ENCODE measurements at places on chromosomes 11 and 22.

DNA sequence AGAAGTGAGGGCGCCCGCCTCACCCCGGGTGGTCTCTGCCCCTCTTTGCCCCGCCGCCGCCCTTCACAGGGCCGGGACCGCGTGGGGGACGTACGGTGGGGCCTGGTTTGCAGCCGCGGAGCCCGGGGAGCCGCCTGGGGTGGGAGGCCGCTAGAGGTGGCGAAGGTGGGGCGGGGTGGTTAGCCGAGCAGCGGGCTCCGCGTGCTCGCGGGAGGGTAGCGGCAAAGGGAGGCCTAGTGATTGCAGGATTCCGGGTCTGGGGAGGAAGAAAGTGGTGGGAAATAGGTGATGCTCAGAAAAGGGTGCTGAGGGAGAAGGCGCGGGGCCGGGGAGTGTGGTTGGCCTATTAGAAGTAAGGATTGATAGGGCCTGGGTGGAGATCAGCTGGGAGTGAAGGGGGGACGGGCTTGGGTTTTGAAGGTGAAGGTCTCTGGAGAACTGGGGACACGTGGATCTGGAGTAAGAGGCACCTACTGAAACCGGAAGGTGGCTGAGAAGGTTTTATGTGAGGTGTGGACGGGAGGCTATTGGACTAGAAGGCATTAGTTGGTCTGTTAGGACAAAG, 571 bp downstream of the FAR1 start:
- peak; percentile 78 for DNase-seq

DNA sequence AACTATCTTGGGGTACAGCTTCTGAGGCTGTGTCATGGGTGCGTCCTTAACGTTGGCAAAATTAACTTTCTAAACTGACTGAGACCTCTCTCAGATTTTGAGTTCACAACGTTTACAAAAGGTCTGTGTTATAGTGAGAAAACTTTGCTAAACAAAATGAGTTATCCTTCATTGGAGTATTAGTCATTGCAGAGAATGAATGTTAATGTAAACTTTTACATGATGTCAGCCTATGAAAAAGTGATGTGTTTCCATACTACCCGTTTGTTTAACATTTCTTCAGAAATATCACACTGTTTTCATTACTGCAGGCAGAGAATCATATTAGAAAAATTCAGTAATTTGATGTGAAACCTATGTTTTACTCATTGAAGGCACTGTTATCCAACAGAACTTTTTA, 32.1 kb downstream of the HSD17B12 start:
- no peak for DNase-seq

- DNase-seq, result no peak
These were observed 12.7 kb downstream of the ZP1 start for GRCh38 chr11:60879971-60880588.

- no peak for DNase-seq
These were observed 45.7 kb upstream of the TSPAN18 start for GRCh38 chr11:44680982-44681597.

DNA sequence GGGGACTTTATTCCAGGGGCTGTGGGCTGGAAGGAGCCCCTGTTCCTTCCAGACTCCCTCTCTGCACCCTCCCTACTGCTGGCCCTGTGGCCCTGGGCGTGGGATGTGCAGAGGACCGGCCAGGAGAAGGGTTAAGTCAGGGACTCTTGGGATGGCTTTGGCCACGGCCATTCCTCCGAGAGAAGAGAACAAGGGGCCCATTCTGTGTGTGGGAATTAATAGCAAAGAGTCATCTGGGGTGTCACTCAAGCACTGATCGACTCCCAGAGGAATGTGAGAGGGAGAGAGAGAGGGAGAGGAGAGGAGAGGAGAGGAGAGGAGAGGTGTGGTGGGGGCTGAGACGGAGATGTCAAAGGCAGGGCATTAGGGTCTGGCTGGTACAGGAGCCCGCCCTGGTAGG, 14.2 kb upstream of the SOX10 start:
- no peak for DNase-seq

- no peak for DNase-seq
These were observed 81.5 kb downstream of the WT1 start for GRCh38 chr11:32353884-32354283.

DNA sequence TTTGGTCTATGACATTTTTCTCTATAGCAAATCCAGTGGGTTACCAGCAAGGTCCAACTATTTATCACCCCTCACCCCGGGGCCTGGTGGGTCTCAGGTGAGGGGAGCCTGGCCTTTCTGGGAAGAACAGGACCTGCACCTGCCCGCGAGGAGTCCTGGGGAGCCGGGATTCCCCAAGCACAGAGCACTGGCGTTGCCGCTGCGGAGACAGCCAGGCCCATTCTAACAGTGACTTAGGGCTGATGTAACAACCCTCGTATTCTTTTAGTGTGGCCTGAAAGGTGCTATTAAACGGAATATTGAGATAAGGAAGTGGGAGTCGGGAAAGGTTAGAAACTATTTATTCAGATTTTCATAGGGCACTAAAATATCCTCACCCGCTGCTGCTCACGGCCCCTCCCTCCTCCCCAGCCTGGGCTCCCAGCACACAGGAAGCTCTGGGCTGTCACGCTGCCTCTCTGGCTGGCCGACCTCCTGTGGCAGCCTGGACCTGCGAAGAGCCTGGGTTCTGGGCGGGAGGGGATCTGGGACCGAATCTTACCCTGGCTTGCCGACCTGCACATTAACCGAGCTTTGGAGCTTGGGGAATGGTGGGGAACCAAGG, 141.2 kb downstream of the MIAT start:
- no peak for DNase-seq
